Nucleus accumbens (tissue), 56 donors: ENCODE measurements at places on chromosomes 7 and 10.

- no peak for DNase-seq
These were observed 71.5 kb downstream of the XPNPEP1 start for GRCh38 chr10:109851616-109852474.

GRCh38 chr10:101043363-101043707 is 12.3 kb downstream of the SFXN3 start:
- no peak for DNase-seq

- DNase-seq: no peak
These were observed 234.0 kb upstream of the TCF7L2 start for GRCh38 chr10:112716076-112716475.

DNA sequence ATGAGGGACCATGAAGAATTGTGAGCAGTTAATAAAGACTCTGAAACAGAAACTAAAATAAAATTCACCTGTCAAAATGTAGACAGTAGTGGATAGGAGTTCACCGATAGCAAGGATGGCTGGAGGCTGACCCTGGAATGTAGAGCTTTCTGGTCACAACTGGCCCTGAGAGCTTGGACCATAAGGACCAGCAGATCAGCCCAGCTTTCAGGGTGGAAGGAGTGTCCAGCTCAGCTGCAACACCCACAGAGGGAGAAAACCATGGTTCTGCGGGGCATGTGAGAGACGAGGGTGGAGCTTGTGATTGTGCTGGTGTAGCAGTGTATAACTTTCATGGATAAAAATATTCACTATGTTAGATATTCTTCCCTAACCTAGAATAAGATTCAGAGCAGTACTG is 199.9 kb downstream of the KCND2 start:
- DNase-seq: no peak

- no peak for DNase-seq
These were observed 10.1 kb downstream of the THNSL1 start for GRCh38 chr10:25026463-25026862.
